ENCODE measurements at places on chromosomes 16 and 17.

- DNase-seq: no peak
Measured at GRCh38 chr17:50688245-50688644, 19.5 kb downstream of the ANKRD40 start.

DNA sequence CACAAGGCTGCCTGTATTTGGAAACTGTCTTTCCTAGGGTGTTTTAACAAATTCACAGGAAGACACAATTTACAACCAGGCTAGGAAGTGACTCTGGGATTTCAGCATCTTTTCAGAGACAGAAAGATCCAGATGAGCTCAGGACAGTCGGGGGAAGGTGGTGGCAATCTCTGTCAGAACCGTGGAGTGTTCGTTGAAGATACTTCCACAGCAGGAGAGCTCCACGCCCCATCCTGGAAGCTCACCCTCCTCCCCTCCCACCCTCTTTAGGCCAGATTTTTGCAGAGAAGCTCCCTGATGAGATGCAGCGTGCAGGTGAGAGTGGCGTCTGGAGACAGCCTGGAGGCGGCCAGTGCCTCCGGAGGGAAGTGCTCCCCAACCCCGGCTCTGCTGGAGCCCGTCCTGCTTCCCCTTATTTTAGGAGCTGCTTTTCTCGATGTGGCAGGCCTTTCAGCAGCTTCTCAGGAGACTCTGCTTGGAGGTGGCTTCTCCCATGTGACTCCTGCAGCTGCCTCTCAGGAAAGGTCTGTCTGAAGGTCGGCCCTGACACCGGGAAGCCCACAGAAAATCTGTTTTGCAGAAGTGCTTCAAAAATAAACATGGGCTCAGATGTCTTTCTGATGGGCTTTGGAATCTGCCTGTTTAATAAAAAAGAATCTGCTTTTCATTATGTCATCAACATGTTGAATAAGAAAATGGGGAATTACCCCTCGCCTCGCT lies 186.4 kb upstream of the CHMP6 start:
- DNase-seq: no peak

- DNase-seq: peak; percentile 83
Measured at GRCh38 chr17:81487487-81488275, 24.9 kb downstream of the ACTG1 start.

DNA sequence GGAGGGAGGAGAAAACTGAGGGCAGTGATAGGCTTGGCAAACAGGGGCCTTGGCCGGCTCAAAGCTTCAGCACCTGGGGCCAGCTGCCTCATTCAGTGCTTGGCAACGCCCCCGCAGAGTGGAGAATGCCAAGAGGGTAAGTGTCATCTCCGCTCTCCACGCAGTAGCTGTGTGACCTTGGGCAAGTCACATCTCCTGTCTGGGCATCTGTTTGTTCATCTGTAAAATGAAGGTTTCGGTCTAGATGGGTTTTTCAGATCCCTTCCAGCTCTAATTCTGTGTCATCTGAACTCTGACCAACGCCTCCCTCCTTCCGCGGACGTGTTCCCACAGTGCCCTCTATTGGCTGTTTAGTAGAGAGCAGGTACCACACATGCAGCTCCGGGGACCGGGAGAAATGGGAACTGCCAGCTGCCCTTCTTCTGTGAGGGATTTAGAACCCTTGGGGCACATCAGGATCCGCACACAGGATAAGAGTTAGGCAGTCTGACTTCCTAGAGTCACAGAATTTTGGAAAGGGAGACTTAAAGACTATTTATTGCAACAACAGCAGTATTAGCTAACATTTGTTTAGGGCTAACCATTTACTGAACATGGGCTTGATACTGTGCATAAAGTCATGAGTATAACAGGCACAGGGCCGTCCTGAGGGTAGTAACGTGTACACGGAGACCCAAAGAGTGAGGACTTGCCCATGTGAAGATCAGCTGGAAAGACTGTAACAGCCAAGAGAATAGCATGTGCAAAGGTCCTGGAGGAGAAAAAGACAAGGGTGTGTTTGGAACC lies 26.8 kb downstream of the GP2 start:
- peak; percentile 65 for DNase-seq

GRCh38 chr16:27189335-27189972 lies 13.9 kb upstream of the KDM8 start:
- no peak for DNase-seq

Measured in activated CD4-positive, alpha-beta T cell treated with anti-CD3 and anti-CD28 coated beads, Interleukin-2, amount 50 U/mL, for 16 hours (primary cell).